ENCODE measurements at places on chromosomes 1 and 21.

DNA sequence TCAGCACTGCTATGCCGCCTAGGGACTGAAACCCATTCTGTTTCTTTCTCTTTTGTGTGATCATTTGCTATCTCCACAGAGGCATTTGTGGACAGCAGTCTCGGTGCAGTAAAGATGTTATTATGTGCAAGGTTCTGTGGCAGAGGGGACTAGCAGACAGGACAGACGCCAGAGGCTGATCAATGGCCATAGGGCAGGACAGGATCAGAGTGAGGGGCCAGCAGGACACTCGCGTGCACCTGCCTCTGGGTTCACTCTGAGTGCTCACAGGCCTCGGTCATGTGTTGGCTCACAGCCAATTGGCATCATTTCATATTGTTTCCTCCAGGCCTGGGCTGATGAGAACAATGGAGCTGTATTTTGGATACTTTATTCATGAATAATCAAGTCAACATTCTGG is 212.6 kb downstream of the TGFB2 start:
- DNase-seq: peak; percentile 82

DNA sequence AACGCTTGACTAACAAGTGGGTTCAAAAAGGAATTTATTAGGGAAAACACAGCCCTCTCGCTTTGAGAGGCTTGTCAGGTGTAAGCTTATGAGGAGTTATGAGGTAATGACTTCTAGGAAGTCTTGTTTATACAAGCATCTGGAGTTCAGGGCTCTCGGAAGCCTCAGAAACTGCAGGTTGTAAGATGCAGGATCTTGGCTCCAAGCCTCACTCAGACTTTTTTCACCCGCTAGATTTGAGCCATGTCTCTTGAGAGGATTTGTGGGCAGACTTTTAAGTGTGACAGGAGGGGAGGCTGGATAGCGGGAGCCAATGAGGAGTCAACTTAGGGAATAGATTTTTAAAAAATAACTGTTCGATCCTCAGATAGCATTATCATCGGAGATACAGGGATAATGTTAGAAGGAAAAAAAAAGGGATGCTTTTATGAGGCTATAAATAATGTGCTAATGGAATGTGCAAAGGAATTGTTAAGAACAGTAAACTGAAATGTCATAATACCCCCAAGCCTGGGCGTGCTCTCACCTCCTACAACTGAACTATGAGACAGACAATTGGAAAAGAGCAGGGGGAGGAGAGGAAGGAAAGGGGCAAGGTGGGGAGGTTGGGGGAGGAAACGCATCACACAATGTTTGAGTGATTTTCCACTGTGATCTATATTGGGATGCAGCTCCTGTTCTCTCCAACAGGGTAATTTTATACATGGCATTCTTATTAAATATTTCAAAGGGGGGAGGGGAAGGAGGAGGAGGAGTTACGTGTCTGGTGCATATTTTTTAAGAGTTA is 107.4 kb upstream of the ESRRG start:
- DNase-seq: no peak

- DNase-seq: no peak
Observed at GRCh38 chr1:154154534-154155191, at the start of gene NUP210L. Gene NUP210L (minus strand): TSS chr1:154155073.

GRCh38 chr1:31803610-31804009 is 12.2 kb downstream of the SPOCD1 start:
- no peak for DNase-seq
